Glomerular endothelial cell (primary cell): ENCODE measurements at places on chromosomes 2 and 18. TPM values are rescaled to one million over a fixed set of nuclear protein-coding genes. Genes with fewer than 3 reads are reported as not detected.

TUBA3E gene
- not detected in 2 replicates for total RNA-seq

MAPK4 gene
- total RNA-seq = 0.05 TPM in 1 of 2 replicates, not detected in the other

SLC30A3 gene
- total RNA-seq = 5.9 and 6.5 TPM in 2 replicates

DUSP2 gene
- 0.10 and 0.18 TPM in 2 replicates for total RNA-seq

AGAP1 gene
- 13.3 and 22.3 TPM in 2 replicates for total RNA-seq

EVX2 gene
- not detected in 2 replicates for total RNA-seq
